ENCODE measurements at places on chromosomes 1 and 21. TPM values are rescaled to one million over a fixed set of nuclear protein-coding genes. Genes with fewer than 3 reads are reported as not detected.

Gene CDK18
- total RNA-seq = 5.9 TPM

Gene FAM72D
- 0.40 TPM for total RNA-seq

Gene S100A4
- total RNA-seq = 25.1 TPM

Gene RGS13
- 0.13 TPM for total RNA-seq

Data from epithelial cell of alveolus of lung (primary cell).